ENCODE measurements at places on chromosomes 13 and 19. TPM values are rescaled to one million over a fixed set of nuclear protein-coding genes. Genes with fewer than 3 reads are reported as not detected.

- no peaks in the 10 kb centered on the region for H3K27me3 ChIP-seq
- H3K27ac ChIP-seq: no peak overlapping the region
- DNase-seq: no peak
- peaks cover 16% of the 10 kb centered on the region for H3K36me3 ChIP-seq
- H3K4me1 ChIP-seq: peaks cover 40% of the 10 kb centered on the region
Observed at GRCh38 chr13:110702089-110702488, 3.8 kb downstream of the CARS2 start.

- no peak for DNase-seq
- H3K27me3 ChIP-seq: no peaks in the 10 kb centered on the region
- H3K4me1 ChIP-seq: peaks cover 38% of the 10 kb centered on the region
- H3K36me3 ChIP-seq: peaks cover 6% of the 10 kb centered on the region
Observed at GRCh38 chr19:16454351-16454918, 17.3 kb downstream of the EPS15L1 start.

DNA sequence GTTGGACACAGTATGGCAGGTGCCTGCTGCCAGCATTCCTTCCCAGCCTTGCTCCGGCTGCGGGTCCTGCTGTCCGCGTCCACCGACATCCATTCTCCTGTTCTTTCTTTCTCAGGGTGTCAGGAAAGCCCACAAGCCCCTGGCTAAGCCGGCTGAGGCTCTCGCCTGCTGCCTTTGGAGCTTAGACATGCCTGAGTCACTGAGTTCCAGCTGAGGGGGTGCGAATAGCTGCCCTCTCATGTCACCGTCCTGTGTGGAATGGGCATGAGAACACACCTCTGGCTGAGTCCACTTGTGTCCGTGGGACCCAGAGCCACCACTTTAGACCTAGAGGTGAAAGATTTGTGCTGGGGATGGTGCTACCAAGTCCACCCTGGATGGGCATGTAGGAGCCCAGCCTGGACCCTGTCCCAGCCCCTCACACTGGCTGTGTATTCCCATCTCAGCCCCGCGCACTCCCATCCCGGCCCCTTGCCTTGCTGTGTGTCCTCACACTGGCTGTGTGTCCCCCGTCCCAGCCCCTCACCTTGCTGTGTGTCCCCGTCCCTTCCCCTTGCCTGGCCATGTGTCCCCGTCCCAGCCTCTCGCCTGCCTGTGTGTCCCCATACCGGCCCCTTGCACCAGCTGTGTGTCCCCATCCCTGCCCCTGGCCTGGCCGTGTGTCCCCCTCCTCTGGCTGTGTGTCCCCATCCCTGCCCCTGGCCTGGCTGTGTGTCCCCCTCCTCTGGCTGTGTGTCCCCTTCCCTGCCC, 24.6 kb upstream of the IRS2 start:
- no peak overlapping the region for H3K4me3 ChIP-seq
- H3K36me3 ChIP-seq: no peaks in the 10 kb centered on the region
- H3K27me3 ChIP-seq: no peaks in the 10 kb centered on the region
- no peak for DNase-seq
- H3K27ac ChIP-seq: no peak overlapping the region

DNA sequence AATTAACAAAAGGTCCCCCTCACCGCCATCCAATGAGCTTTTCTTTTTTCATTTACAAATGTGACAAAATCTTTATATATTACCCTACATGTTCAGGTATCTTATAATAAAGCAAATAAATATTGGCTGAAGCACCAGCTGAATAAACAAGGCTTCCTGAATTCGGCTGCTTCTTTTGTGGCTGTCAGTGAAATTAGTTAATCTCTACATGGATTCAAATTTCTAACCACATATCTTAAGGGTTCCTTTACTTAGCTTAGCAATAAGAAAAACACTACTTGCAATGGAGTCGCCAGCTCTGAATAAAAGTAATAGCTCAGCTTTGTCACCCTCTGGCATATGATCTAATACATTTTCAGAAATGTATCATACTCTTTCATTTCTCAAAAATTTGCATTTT, 104.3 kb downstream of the CCNA1 start:
- H3K4me3 ChIP-seq: no peak overlapping the region
- no peaks in the 10 kb centered on the region for H3K4me1 ChIP-seq
- no peaks in the 10 kb centered on the region for H3K27me3 ChIP-seq
- no peaks in the 10 kb centered on the region for H3K36me3 ChIP-seq
- H3K27ac ChIP-seq: no peak overlapping the region

DNA sequence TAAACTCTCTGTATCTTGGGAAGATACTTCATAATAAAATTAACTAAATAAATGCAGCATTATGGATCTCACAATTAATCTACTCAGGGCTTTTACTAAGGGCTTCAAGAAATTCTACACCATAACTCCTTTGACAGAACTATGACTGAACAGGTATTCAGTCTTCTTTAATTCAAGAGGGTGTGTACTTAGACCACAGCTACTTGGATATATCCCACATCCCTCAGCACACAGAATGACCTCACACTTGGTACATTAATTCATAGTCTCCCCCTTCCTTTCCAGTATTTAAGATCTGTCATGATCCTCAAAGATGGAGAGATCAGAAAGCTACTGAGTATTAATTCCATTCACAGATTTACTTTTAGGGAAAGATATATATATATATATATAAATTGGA, 11.6 kb downstream of the DIAPH3 start:
- no peaks in the 10 kb centered on the region for H3K27me3 ChIP-seq
- H3K36me3 ChIP-seq: no peaks in the 10 kb centered on the region
- no peak overlapping the region for H3K27ac ChIP-seq

DNA sequence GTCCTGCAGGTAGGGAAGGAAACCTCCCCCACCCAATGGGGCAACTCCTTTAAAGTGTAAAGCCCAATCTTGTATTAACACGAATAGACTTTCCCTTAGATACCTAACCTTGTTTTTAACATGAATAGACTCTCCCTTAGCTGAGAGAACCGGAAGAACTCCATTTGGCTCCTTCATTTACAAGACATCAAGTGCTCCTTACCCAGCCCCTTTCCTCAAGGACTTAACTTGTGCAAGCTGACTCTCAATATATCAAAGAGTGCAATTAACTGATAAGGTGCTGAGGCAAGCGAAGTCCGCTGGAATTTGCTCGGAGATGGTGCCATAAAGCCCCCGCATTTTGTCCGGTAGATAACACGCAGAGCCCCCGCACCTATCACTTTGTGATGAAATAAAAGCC, 9.9 kb upstream of the ZNF90 start:
- H3K27me3 ChIP-seq: no peaks in the 10 kb centered on the region
- H3K36me3 ChIP-seq: no peaks in the 10 kb centered on the region
- H3K4me1 ChIP-seq: no peaks in the 10 kb centered on the region
- DNase-seq: no peak
- no peak overlapping the region for H3K27ac ChIP-seq

- H3K27ac ChIP-seq: peak overlapping the region; percentile 49
- no peaks in the 10 kb centered on the region for H3K27me3 ChIP-seq
- H3K4me1 ChIP-seq: peaks cover 46% of the 10 kb centered on the region
- no peaks in the 10 kb centered on the region for H3K36me3 ChIP-seq
- DNase-seq: no peak
Observed at GRCh38 chr19:33241530-33242101, 16.0 kb upstream of the SLC7A10 start.

Gene CEP89
- 13.1 TPM for total RNA-seq

Gene IFNL2
- total RNA-seq: not detected

Gene CYP2A6
- total RNA-seq: not detected

Gene SOHLH2
- total RNA-seq: not detected

Gene DNAJC3
- 38.1 TPM for total RNA-seq

Gene MBD3L3
- total RNA-seq: not detected
